ENCODE measurements at places on chromosomes 7 and 10.

GRCh38 chr7:39510864-39511354, 55.3 kb upstream of the YAE1 start:
- DNase-seq: no peak

GRCh38 chr7:155545348-155545747, 1.0 kb downstream of the CNPY1 start:
- DNase-seq: no peak

GRCh38 chr7:90857603-90858002, 261.5 kb downstream of the CDK14 start:
- DNase-seq: no peak

- no peak for DNase-seq
Measured at GRCh38 chr10:24944512-24945255, 7.7 kb downstream of the PRTFDC1 start.

- no peak for DNase-seq
Measured at GRCh38 chr7:132450696-132451095, 125.6 kb downstream of the PLXNA4 start.

DNA sequence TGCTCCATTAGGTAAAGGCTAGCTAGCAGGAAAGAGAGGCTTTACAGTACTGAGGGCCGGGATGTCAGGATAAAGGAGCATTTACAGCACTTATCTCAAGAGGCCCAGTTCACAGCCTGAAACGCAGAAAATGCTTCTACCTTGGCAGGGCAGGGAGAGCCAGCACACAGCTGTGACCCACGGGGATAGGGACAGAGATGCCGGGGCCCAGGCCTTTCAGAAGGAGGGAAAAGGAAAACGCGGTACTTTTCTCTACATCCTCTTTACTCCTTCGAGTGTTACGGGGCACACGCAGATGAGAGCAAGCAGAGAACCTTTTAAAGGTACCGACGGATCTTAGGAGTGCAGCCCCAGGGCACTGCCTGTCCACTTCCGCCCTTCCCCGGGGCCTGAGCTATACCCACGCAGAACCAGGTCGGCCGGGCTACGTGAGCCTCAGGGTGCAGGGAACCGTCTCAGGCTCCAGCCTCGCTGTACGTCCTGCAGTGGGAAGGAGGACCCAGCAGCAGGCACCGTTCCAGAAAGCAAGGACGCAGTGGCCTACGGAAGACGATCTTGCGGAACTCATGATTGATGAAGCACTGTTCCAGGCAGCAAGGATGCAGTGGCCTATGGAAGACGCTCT, 232.3 kb downstream of the ELFN1 start:
- DNase-seq: peak; percentile 15

- no peak for DNase-seq
Measured at GRCh38 chr7:103009466-103010185, 65.0 kb downstream of the FBXL13 start.

GRCh38 chr7:114793155-114793845, 128.6 kb upstream of the MDFIC start:
- DNase-seq: no peak

GRCh38 chr10:128557149-128557710, 431.0 kb upstream of the MKI67 start:
- no peak for DNase-seq

- DNase-seq: no peak
Measured at GRCh38 chr10:99595236-99595635, 25.0 kb downstream of the SLC25A28 start.

DNA sequence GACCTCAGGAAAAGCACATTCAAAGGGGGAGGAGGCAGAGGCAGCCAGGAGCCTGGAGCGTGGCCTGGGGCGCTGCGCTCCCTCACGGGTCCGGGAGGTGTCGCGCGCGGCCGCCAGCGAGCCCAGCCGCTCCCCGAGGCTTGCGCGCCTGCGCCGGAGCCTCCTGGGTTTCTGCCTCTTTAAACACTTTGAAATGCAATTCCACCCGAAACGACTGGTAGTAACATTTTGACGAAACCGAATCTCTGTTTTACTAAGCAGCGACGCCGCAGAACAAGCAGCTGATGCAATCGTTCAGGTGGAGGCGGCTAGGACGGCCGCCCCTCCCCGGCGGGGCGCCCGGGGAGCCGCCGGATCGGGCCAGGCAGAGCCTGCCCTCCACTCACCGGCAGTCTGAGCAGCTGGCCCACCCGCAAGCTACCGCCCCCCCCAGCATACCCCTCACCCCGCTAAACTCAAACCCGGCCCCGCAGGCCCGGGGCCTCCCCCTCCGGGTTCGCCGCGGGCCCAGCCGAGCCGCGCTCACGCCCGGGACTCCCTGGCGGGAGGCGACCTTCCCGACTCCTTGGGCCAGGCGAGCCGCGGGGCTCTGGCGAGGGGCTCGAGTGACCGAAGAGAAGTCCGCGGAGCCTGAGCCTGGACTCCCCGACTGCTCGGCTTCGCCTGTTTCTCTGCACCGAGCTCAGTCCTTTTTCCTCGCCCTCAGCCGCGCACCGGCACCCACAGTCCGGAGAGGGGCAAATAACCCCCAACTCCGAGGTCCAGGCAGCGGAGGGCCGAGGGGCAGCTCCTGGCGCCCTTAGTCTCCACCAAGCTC, 3.2 kb downstream of the MKX start:
- peak; percentile 88 for DNase-seq

DNA sequence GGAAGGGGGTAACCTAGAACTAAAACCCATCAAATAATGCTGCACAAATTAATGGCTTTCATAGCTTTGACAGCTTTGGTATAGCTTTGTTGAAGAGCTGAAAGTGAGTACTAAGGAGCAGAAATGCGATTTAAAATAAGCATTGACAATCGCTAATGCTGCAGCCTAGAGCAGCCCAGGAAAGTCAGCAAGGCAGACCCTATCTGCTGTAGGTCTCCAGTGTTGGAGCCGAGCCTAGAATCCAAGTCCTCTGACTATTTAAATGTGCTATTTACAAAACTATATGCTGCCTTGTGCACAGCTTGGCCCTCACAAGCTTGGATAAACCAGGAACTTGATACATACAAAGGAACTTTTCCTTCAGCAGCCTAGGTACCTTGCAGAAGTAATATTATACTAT, 64.9 kb upstream of the ASAH2 start:
- no peak for DNase-seq

GRCh38 chr10:4719671-4720070, 106.3 kb upstream of the AKR1E2 start:
- no peak for DNase-seq

DNA sequence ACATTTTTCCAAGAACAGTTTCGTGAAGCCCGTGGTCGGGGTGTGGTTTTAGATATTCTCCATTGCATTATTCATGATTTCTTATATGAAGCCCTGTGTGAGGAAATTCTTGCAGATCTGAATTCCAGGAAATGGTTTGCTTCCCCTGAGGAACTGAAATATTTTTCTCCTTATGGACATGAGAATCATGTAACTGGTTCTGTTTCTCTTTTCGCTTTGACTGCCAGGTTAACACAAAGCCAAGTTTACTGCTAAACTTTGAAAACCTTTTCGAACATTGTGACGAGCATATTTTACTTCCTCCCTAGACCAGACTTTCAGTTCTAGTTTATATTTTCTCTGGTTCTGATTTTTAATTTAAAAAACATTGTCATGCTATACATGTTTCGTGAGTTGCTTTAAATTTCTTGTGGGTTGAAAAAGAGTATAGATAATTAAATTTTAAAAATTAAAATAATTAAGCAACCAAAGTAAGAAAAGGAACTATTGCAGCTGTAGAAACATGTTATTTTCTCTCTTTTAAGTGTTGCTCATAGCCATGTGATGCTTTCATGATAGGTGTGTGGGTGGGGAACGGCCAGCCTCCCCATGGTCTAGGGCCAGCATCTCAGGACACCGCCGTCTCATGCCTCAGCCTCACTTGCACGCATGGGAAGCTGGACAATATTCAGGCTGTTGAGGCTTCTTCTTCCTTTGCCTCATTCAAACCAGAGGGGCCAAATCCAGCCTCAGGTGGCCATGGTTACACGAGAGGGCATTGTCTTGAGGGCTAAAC, 97.1 kb downstream of the CREB5 start:
- no peak for DNase-seq

DNA sequence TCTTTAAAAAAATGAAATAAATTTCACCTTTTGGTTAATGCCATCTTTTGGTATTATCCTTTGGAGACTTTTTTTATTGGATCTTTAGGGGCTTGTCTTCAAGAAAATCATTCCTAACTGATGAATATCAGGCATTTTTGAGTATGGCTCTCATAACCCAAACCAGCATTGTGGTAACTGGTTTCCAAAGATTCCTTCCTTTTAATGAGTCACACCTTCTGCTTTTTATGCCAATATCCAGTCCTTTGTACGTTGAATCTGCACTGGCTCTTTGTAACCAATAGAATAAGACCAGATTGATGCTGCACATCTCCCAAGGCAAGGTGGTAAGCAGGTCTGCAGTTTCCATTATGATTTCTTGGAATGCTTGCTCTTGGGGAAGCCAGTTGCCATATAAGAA, 89.1 kb downstream of the GPR158 start:
- no peak for DNase-seq

DNA sequence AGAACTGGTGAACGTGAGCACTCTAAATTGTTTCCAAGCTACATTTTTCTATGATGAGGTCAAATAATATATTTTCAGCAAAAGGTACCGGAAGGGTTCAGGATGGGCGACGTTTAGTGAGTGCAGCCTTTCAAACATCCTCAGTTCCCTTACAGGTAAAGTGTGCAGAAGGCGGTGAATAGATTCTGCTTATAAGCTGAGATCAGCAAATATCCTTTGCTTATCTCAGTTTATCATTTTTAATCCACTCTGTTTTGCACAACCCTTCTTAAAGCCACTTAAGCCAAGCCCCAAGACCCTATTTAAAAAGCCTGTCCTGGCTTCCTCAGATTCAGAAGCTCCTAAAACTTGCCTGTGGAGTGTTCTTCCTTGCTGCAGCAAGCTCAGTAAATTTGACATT, 103.1 kb upstream of the DGKB start:
- no peak for DNase-seq

DNA sequence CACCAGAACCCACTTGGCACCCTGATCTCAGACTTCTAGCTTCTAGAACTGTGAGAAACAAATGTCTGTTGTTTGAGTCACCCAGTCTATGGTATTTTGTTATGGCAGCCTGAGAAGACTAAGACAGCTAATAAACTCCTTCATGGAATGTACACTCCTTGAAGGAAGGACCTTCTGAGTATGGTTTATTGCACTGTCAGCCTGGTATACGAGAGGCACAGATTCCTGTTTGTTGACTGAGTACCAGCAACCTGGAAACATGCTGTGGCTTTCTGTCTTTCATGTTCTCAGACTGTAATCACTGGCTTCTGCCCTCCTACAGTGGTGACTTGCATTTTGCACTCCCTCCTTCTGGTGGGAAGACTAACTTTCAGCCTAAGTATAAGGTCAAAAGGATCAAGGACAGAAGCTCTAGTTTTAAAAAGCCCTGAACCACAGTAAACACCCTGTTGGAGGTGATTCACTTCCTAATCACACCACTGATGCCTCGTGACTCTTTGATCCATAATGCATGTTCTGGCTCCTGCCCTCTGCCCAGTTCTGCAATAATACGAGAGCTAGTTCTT, 319.0 kb upstream of the NPSR1 start:
- no peak for DNase-seq

DNA sequence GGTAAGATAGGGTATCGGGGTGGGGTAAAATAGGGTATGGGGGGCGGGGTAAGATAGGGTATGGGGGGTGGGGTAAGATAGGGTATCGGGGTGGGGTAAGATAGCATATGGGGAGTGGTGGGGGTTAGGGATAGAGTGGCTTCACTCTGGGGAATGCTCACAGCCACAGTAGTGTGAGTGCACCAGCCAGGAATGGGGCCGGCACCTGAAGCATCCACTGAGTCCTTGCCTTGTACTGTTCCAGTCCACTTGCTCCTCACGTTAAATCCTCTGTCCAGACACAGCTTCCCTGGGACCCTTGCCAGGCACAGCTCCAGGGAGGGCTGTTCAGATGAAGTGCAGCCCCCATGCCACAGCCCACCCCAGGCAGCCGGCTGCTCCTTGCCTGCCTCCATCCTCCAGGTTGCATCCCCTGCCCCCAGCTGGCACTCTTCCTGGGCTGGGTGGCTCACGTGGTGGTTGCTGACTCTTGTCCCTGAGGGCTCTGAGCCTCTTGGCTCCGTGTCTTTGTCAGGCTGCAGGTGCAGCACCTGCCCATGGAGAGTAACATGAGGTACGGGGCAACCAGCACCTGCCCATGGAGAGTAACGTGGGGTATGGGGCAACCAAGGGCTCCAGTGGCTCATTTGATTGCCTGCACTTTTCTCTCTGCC, 268.4 kb downstream of the TCERG1L start:
- no peak for DNase-seq

- DNase-seq: peak; percentile 76
Measured at GRCh38 chr10:29736366-29737073, 101.7 kb upstream of the SVIL start.

- DNase-seq: no peak
Measured at GRCh38 chr7:139452958-139453672, 30.4 kb downstream of the KLRG2 start.

GRCh38 chr10:98446151-98446660, 529 bp downstream of the HPS1 start:
- DNase-seq: no peak

DNA sequence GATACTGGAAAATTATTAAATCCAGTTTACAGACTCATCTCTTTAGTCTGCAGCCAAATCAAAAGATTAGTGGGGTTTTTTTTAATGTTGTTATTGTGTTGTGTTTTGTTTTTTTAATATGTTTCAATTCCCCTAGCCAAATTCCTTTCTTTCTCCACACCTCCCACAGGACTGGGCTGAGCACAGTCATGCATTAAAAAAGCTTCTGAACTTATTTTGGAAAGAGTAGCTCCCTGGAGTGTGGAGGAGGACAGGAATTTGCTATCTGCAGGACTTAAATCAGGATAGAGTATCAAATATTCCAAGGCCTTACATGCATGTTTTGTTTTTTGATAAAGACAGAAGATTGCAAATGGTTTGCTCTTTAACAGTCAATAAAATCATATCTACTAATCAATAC, 90.7 kb downstream of the GNAI1 start:
- no peak for DNase-seq

- DNase-seq: no peak
Measured at GRCh38 chr7:139071680-139072079, 35.8 kb upstream of the ZC3HAV1L start.

DNA sequence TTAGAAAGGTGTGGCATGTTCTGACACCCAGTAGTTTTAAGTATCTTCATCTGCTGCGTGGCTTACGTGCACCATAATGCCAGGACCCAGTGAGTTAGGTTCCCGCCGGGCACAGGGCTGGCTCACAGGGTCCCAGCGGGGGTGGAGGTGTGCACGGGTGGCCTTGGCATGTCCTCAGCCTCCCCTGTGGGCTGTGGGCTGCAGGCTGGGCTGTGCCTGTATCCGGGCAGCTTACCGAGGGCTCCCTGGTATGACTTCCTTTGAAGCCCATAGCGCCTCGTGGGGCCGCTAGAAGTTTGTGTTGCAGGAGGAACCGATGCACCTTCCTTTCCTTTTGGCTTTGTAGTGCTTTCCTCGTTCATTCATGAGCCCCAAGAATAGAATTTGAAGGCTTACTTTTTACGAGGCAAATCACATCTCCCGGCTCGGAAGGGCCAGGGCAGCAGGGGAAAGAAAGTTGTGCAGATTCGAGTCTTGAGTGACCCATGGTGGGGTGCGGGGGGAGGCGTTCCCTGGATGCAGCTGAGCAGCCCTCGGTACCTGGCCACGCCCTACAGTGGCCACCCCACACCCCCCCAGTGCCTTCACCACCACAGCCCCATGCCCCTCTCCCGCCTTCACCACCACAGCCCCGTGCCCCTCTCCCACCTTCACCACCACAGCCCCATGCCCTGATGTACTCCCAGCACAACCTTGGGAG, 113.2 kb downstream of the WDR37 start:
- DNase-seq: peak; percentile 16
